Large intestine (tissue), 12 donors: ENCODE measurements at places on chromosomes 3 and 15. TPM values are rescaled to one million over a fixed set of nuclear protein-coding genes. Genes with fewer than 3 reads are reported as not detected.
A peak's percentile ranks its signal among the peaks of the same experiment; 100 is the strongest.

GRCh38 chr3:46910166-46910760, 32.7 kb downstream of the PTH1R start:
- H3K4me3 ChIP-seq, result no peak overlapping the region
- no peak for DNase-seq
- H3K36me3 ChIP-seq, result no peaks in the 10 kb centered on the region
- H3K27me3 ChIP-seq, result no peaks in the 10 kb centered on the region
- H3K27ac ChIP-seq, result no peak overlapping the region
- peaks cover 7% of the 10 kb centered on the region for H3K4me1 ChIP-seq

GRCh38 chr15:90049666-90050604, 48.8 kb downstream of the ZNF710 start:
- no peak overlapping the region for H3K4me3 ChIP-seq
- H3K4me1 ChIP-seq, result peaks cover 36% of the 10 kb centered on the region
- peaks cover 4% of the 10 kb centered on the region for H3K36me3 ChIP-seq
- no peak overlapping the region for H3K27ac ChIP-seq

- no peak overlapping the region for H3K27ac ChIP-seq
- H3K4me3 ChIP-seq, result no peak overlapping the region
- H3K27me3 ChIP-seq, result no peaks in the 10 kb centered on the region
- peaks cover 4% of the 10 kb centered on the region for H3K4me1 ChIP-seq
Measured at GRCh38 chr3:163812006-163812405, 1266.3 kb downstream of the SI start.

SKOR1 gene
- 0.28 TPM for polyA plus RNA-seq

KNG1 gene
- 5.1 TPM for polyA plus RNA-seq

CCDC39 gene
- polyA plus RNA-seq, result not detected

DNA sequence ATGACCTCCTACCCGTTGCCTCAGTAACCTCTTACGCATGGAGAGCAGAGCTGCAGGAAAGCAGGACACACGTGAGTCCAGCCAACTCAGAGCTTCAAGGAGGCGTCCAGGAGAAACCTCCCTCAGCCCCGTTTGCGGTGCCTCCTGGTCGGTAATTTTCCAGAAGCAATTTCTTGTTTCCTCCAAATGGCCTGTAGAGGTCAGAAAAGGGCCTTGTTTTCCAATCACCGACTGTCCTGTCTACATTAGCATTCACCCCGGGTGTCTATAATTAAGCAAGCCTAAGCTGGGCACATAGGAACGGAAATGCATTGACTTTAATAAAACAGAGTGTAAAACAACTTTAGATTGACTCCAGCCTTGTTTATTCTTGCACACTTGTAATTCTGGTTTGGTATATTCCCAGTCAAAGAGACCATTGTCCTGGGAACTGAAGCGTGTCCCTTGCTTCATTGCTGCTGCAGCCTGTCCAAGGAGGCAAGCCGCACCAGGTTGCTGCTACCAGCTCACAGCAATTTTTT, 836.2 kb downstream of the AGBL1 start:
- H3K27ac ChIP-seq, result no peak overlapping the region
- no peak overlapping the region for H3K4me3 ChIP-seq
- H3K27me3 ChIP-seq, result peaks cover 2% of the 10 kb centered on the region
- DNase-seq, result peak; percentile 10
- H3K36me3 ChIP-seq, result no peaks in the 10 kb centered on the region

ATP10A gene
- 2.2 TPM for polyA plus RNA-seq

DNA sequence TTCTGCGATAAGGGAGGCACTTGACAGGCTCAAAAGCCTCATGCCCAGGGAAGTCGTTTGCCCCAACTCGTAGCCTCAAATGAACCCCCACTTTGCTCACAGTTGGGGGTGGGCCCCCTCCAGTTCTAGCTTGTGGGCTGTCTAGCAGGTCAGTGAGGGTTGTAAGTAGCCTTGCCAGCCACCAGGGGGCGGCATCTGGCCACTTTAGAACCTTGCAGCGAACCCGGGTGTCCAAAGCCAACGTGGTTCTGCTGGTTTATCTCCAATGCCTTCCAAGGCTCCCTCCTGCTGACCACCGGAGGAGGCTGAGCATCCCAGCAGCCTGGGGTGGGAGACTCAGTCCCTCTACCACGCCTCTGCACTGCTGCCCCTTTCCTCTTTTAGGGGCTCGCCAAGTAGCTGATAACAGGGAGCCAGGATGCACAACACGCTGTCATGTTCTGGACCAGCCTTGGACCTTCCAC, 9.2 kb upstream of the RBSN start:
- no peak overlapping the region for H3K4me3 ChIP-seq
- H3K27ac ChIP-seq, result no peak overlapping the region
- peak; percentile 56 for DNase-seq
- no peaks in the 10 kb centered on the region for H3K36me3 ChIP-seq

DNA sequence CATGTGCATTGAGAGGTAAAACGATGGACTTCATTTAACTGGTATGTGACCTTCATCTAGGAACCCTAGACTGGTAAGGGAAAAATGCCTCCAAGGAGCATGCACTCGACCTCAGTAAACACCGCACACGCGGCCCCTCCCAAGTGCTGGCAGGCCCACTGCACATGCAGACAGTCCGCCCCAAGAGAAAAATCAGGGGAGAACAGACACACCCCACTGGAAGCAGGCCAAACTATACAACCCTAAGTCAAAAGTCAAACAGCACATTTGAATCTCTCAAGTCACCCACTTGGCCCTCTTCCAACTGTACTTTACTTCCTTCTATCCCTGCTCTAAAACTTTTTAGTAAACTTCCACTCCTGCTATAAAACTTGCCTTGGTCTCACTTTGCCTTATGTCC, 250.1 kb upstream of the HES1 start:
- no peak overlapping the region for H3K4me3 ChIP-seq
- no peak overlapping the region for H3K27ac ChIP-seq
- no peaks in the 10 kb centered on the region for H3K36me3 ChIP-seq

GRCh38 chr3:9172851-9173321, 76.6 kb downstream of the SRGAP3 start:
- H3K4me1 ChIP-seq, result no peaks in the 10 kb centered on the region
- H3K36me3 ChIP-seq, result no peaks in the 10 kb centered on the region
- DNase-seq, result no peak
- H3K27me3 ChIP-seq, result no peaks in the 10 kb centered on the region
- no peak overlapping the region for H3K4me3 ChIP-seq

- no peak for DNase-seq
- H3K27ac ChIP-seq, result no peak overlapping the region
- no peaks in the 10 kb centered on the region for H3K36me3 ChIP-seq
Measured at GRCh38 chr3:65914740-65915367, 123.9 kb downstream of the MAGI1 start.

DNA sequence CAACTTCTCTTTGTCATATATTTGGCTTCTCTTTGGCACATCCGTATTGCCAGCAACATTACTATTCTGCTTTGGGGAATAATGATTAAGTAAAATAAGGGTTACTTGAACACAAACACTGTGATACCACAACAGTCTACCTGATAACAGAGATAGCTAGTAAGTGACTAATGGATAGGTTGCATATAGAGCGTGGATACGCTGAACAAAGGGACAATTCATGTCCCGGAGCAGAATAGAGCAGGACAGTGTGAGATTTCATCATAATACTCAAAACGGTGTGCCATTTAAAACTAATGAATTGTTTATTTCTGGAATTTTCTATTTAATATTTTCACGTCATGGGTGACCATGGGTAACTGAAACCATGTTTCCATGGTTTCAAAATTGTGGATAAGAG, 54.1 kb downstream of the SCN5A start:
- H3K27ac ChIP-seq, result no peak overlapping the region
- H3K4me1 ChIP-seq, result no peaks in the 10 kb centered on the region
- no peaks in the 10 kb centered on the region for H3K27me3 ChIP-seq
- H3K4me3 ChIP-seq, result no peak overlapping the region
- DNase-seq, result no peak

TUBGCP4 gene
- 16.4 TPM for polyA plus RNA-seq

DNA sequence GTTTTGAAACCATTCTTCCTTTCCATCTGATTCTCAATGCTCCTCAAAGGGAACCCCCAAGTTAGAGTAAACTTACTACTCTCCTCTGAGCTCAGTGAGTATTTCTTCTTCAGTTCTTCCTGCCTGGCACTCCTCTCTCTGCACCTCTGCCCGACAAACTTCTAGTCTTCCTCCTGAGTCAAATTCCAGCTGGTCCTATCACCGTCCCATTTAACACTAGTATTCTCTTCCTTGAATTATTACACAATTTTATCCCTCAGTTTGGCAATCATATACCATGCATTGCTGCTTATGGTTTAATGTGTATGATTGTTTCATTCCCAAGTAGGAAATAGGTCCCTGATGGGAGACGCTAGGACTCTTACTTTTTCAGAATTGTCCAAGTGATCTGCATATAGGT, 279.7 kb downstream of the MECOM start:
- DNase-seq, result peak; percentile 26
- no peak overlapping the region for H3K4me3 ChIP-seq
- H3K27me3 ChIP-seq, result no peaks in the 10 kb centered on the region
- H3K4me1 ChIP-seq, result peaks cover 24% of the 10 kb centered on the region
- no peak overlapping the region for H3K27ac ChIP-seq

DNA sequence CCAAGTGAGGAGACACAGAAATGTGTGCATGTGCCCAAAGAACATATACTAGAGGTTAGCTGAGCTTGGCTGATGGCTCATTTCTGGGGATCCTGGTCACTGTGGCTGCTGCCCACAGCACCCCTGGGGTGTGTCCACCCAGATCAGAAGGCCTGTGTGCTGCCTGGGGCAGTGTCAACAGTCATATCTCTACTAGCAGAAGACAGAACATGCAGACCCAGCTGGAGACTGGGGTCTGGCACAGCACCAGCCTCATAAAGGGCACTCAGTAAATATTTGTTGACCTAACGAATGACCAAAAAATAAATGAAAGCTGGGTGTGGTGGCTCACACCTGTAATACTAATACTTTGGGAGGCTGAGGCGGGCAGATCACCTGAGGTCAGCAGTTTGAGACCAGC, 16.4 kb downstream of the CHRNA3 start:
- no peak for DNase-seq
- H3K27me3 ChIP-seq, result peaks cover 2% of the 10 kb centered on the region
- H3K27ac ChIP-seq, result no peak overlapping the region

GRCh38 chr3:158109295-158109803, 540 bp upstream of the RSRC1 start:
- no peak overlapping the region for H3K27ac ChIP-seq
- H3K4me1 ChIP-seq, result peaks cover 19% of the 10 kb centered on the region
- DNase-seq, result no peak
- H3K27me3 ChIP-seq, result peaks cover 51% of the 10 kb centered on the region
- H3K36me3 ChIP-seq, result no peaks in the 10 kb centered on the region

BDH1 gene
- polyA plus RNA-seq, result 71.0 TPM

DNA sequence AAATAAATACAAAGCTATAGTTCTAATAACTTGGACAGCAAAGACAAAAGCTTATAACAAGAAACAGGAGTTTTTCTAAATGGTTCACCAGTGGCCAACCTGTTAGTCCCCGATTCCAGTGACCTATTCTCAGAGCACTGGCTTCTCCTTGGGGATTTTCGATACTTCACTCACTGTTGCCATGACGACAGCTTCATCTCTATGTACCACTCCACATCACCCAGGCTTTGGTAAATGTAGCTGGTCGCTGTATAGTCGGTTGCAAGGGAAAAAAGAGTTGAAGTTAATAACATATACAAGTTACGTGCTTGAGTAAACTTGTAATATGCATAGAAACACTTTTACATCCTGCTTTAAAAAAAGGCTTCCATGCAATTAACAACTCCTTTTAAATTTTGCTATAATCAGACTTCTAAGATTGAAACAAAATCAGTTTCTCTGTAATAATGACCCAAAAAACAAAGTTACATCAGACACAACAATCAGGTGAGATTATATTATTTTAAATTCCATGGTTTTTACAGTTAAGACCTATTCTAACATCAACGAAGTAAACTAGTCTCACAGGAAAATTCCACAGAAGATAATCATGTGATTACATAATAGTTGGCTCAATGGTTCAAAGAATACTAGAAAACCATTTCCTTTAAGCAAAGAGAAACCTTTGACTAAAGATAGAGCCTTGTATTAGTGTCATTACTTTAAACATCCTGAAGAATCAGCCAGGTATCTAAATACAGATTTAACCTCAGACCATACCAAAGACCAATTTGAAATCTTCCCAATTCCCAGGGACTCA, 2.9 kb downstream of the CCNL1 start:
- H3K27me3 ChIP-seq, result no peaks in the 10 kb centered on the region
- H3K36me3 ChIP-seq, result peaks cover 45% of the 10 kb centered on the region
- no peak for DNase-seq
- H3K4me3 ChIP-seq, result peak overlapping the region; percentile 81
- peak overlapping the region; percentile 100 for H3K27ac ChIP-seq

C3orf62 gene
- 9.5 TPM for polyA plus RNA-seq

DNA sequence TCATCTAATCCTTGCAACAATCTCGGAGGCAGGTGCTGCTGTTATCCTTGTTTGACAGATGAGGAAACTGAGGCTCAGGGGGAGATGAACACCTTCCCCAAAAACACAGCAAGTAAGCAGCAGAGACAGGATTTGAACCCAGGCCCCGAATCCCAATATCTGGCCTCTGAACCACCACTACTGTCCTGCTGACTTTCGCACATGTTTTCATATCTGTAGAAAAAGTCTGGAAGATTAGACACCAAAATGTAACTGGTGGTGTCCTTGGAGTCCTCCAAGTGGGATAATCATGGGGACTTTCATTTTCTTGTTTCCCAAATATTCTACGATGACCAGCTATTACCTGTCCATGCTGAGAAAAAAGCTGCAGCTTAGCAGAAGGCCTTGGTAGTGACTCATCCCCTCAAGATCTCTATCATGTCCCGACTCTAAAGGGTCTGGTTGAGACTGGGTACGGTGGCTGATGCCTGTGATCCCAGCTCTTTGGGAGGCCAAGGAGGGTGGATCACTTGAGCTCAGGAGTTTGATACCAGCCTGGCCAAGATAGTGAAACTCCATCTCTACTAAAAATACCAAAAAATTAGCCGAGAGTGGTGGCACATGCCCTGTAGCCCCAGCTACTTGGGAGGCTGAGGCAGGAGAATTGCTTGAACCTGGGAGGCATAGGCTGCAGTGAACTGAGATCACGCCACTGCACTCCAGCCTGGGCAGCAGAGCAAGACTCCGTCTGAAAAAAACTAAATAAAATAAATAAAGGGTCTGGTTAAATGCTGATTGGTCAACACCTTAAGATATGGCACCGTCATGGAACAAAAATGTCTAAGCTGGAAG, 8.6 kb downstream of the IRAK2 start:
- H3K27ac ChIP-seq, result no peak overlapping the region
- H3K4me1 ChIP-seq, result no peaks in the 10 kb centered on the region
- H3K27me3 ChIP-seq, result no peaks in the 10 kb centered on the region
- H3K36me3 ChIP-seq, result no peaks in the 10 kb centered on the region
- H3K4me3 ChIP-seq, result no peak overlapping the region
- no peak for DNase-seq

HHLA2 gene
- polyA plus RNA-seq, result 121 TPM

DNA sequence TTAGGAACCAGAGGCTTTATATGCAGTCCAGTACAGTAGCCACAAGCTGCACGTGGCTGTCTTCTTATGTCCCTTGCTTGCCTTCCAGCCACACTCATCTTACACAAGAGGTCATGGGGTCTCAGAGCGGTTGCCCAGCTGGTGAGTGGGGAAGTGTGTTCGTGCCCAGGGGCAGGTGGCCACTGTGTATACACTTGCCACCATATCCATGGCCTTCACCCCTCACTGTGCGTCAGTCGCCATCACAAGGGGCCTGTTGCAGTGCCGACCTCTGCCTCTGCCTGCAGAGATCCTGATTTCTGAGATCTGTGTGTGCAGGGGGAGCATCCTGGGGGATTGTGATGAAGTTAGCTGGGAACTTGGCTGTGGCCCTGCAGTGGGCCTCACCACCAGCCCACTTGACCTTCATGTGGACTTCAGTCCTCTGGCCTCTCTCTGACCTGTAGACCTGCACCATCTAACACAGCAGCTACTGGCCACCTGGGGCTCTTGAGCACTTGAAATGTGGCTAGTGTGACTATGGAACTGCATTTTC, 43.1 kb upstream of the SACM1L start:
- no peak overlapping the region for H3K27ac ChIP-seq
- no peak for DNase-seq
- peaks cover 2% of the 10 kb centered on the region for H3K36me3 ChIP-seq

AKAP13 gene
- polyA plus RNA-seq, result 68.9 TPM

FEZF2 gene
- polyA plus RNA-seq, result not detected
